ENCODE measurements at places on chromosomes 3 and 15.

GRCh38 chr3:41031401-41031800 is 167.9 kb upstream of the CTNNB1 start:
- DNase-seq = no peak

- no peak for DNase-seq
These were observed 1001.6 kb downstream of the ROBO2 start for GRCh38 chr3:78041486-78041885.

- no peak for DNase-seq
These were observed 102.9 kb downstream of the IGF2BP2 start for GRCh38 chr3:185721970-185722369.

DNA sequence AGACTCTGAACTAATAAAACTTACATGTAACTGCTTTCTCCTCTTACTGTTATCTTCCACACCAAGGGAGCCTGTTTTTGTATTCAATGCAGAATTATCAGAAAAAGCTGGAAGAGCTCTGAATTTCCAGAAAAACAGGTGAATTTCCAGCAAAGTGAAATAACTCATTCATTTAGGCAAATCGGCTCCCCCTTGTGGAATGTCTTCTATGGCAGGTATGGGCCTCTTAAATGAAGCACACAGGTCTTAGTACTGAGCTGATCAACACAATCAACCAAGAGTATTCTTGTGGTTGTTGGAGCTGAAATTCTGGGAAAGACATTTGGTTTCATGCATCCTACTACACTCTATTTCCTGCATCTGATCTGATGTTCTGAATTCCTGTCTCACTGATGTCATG is 31.0 kb upstream of the PTPRG start:
- no peak for DNase-seq

DNA sequence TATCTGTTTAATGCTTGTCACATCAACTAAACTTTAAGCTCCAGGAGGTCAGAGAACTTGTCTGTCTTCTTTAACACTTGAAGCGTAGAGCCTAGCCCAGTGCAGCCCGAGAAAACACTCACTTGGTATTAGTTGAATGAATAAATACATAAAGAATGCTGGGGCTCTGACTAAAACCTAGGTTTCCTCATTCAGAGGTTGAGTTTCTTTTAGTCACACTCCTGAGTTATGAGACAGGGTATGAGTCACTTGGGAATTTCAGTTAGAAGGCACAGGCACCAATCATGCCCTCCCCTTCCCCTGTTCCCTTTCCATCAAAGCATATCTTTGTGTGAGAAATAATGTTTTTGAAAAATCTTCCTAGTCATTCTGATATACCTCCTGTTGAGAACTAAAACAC is 589.8 kb upstream of the DPPA4 start:
- DNase-seq = no peak

DNA sequence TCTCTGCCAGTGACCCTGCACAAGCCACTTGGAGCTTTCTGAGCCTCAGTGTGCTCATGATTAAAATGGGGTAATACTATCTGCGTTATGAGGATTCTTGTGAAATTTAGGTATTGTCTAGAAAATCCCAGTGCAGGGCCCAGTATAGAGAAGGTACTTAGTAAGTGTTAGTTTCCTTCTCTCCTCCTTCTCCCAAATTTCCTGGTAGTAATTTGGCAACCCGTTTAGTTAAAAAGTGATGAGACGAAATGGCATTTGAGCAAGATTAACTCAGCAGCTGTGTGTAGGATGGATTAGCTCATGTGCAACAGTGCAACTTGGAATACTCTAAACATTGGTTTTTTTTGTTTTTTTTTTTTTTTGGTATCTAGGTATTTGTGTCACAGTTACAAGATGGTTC is 84.6 kb downstream of the SLCO3A1 start:
- no peak for DNase-seq

- no peak for DNase-seq
These were observed 151.5 kb upstream of the BHLHE40 start for GRCh38 chr3:4827767-4828166.

GRCh38 chr3:162170581-162170980 is 674.0 kb downstream of the OTOL1 start:
- DNase-seq = no peak

DNA sequence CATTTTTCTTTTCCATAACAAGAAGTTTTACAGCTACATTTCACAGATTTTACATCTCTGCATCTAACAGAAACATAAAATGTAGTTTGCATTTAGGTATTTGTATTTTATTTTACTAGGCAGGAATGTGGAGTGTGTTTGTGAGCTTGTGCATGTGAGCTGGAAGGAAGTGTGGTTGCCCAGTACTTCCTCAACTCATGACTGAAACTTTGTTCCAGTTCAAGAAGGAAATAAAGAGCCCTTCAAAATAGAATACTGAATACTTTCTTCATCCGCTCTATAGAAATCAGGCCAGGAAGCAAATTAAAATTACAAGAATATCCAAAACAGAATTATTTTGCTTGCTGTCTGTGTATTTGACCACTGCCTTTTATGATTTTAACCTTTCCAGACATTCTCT is 81.3 kb downstream of the CHL1 start:
- no peak for DNase-seq

- no peak for DNase-seq
These were observed 30.2 kb upstream of the ADAMTS9 start for GRCh38 chr3:64717872-64718613.

GRCh38 chr15:59148153-59148833 is 43.3 kb downstream of the CCNB2 start:
- no peak for DNase-seq

GRCh38 chr3:171175741-171176234 is 149.3 kb upstream of the SLC2A2 start:
- DNase-seq = no peak

GRCh38 chr3:109563149-109563548 is 225.8 kb upstream of the DPPA4 start:
- DNase-seq = no peak

Data from activated naive CD4-positive, alpha-beta T cell (primary cell).